Lung (tissue), 17 donors: ENCODE measurements at places on chromosomes 7 and 10. TPM values are rescaled to one million over a fixed set of nuclear protein-coding genes. Genes with fewer than 3 reads are reported as not detected.

Gene CDNF
- total RNA-seq = 3.1 TPM

DNA sequence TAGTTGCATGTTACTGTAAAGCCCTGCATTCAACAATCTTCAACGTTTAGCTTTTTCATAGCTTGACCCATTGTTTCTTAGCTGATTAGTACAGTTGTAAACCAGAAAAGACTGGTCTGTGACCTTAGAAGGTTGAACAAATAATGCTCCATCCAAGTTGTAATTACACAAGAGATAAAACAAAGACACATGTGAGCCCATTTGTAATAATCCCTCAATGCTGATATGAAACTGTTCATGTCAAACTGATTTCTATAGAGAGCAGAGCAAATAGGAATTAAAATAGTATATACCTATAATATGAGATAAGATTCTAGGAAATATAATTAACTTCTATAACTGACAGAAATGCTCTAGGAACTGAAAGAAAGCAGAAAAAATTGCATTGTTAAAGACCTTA is 94.7 kb upstream of the SLC25A13 start:
- DNase-seq = no peak

DNA sequence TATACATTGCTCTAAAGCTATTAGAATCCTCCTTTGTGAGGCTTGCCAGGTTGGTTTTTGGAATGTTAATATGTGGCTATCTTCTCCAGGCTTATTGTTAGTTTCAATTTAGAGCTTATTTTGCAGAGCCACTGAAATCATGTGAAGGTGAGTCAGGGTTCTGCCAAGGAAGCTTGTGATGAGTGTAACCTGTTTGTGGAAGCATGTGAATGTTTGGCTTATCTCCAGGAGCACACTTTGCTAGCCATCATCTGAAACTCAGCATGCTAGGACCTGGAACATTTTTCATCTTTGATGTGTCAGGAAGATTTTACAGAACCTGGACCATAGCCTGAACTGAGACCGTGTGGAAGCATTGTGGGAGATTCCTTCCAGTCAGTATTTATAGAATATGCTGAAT is 197.3 kb downstream of the PPP1R9A start:
- DNase-seq = no peak

DNA sequence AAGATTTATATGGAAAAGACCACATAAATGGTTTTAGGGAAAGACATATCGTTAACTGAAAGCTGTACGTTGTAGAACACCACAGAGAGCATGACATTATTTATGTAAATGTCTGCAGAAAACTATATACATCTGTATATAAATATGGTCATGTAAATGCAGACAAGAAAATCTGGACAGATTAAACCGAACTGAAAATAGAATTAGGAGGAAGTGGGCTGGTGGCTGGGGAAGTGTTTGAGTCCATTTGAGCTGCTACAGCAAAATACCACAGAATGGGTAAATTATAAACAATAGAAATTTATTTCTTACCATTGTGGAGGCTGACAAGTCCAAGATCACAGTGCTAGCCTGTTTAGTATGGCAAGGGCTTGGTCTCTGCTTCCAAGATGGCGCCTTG is 56.3 kb upstream of the USP6NL start:
- DNase-seq = no peak

Gene CLDN4
- total RNA-seq = 169 TPM

DNA sequence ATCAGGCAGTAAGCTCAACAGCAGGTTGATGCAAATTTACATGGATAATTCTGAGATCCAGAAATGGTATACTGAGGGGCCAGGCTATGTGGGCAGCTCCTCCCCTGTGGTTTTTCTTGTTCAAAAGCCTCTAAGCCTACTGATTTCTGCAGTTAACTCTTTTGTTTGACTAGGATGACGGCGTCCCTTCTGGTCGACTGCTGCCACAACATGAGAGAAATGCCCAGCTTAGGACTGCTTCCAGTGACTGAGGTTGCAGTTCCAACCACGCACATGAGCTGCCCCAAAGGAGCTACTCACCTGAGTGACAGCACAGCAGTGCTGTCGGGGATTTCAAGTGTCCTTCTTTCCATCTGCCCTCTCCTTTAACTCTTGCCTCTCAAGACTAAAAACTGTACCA is 973.0 kb upstream of the GHITM start:
- DNase-seq = peak; percentile 50

GRCh38 chr10:46293832-46294640 is 7.2 kb downstream of the ANTXRL start:
- DNase-seq = no peak

DNA sequence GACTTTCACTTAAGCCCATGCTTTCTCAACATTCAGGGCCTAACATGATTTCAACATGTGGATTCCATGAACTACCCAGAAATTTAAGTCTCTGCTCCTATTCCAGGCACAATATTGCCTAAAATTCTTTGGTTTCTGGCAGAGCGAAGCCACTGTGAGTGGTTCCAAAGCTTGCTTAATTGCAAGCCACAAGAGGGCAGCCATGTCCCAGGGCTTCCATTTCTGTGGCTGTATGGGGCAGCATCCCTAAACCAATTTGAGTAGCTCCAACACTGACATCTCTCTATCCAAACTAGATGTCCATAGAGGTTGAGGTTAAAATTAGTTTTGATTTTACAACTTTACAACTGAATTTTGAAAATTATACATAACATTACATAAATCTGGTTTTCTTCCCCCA is 56.3 kb upstream of the MDFIC start:
- DNase-seq = peak; percentile 32

Gene FFAR4
- total RNA-seq = 4.7 TPM

Gene AKR1B1
- total RNA-seq = 27.0 TPM

- DNase-seq = no peak
Measured at GRCh38 chr7:102468478-102469350, 3.9 kb downstream of the LRWD1 start.

Gene POM121C
- 37.4 TPM for total RNA-seq

Gene CCM2
- 46.9 TPM for total RNA-seq

- DNase-seq = no peak
Measured at GRCh38 chr10:47379445-47379785, 4.7 kb downstream of the ZNF488 start.

- no peak for DNase-seq
Measured at GRCh38 chr10:132655735-132656134, 118.1 kb downstream of the INPP5A start.

Gene RASSF4
- 44.3 TPM for total RNA-seq

DNA sequence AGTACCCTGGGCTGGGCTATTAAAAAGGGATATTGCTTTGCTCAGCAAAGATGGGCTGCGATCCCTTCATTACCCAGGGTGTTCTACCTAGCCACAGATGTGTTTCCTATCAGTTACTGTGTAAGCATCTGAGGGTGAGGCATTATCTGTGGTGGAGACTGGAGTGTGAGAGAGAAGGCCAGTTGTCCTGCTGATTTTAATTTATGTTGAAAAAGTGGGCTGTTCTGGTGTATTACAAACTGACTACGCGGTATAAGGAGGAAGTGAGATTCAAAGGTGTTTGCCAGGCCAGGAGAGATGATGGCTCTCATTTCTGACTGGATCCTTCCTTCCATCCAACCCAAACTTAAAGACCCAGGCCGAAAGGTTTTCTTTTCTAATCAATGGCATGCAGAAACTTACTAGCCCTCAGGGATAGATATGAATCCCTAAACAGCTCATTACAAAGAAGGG is 7.6 kb downstream of the TCF7L2 start:
- no peak for DNase-seq

Gene GNG11
- 31.8 TPM for total RNA-seq

- DNase-seq = peak; percentile 56
Measured at GRCh38 chr10:3720228-3721019, 64.6 kb downstream of the KLF6 start.

- DNase-seq = peak; percentile 94
Measured at GRCh38 chr7:23471106-23471859, 992 bp upstream of the IGF2BP3 start.

DNA sequence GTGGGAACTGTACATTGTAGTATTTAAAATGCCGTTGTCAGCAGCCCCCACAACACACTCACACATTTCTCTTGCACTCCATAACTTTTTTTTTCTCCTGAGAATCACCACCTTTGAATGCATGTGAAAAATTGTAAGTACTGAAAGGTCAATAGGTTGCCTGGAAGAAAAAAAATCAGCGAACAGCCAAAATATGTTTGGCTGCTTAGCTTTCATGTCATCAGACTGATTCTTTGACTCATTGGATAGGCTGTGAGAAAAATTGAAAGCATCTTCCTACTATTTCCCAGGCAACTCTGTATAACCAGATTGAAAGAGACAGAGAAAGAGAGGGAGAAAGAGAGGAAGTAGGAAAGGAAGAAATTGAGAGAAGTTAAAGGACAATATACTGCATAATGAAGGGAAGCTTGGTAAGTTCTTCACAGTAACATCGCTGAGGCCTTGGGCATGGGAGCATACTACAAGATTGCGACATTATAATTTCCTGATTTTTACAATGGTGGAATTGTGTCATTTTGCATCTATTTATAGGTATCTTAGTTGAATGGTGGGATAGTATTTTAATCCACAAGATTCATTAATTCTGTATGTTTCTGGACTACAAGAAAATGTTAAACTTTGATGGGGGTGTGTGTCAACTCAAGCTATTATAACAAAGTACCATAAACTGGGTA is 249.3 kb upstream of the KCND2 start:
- DNase-seq = peak; percentile 18

DNA sequence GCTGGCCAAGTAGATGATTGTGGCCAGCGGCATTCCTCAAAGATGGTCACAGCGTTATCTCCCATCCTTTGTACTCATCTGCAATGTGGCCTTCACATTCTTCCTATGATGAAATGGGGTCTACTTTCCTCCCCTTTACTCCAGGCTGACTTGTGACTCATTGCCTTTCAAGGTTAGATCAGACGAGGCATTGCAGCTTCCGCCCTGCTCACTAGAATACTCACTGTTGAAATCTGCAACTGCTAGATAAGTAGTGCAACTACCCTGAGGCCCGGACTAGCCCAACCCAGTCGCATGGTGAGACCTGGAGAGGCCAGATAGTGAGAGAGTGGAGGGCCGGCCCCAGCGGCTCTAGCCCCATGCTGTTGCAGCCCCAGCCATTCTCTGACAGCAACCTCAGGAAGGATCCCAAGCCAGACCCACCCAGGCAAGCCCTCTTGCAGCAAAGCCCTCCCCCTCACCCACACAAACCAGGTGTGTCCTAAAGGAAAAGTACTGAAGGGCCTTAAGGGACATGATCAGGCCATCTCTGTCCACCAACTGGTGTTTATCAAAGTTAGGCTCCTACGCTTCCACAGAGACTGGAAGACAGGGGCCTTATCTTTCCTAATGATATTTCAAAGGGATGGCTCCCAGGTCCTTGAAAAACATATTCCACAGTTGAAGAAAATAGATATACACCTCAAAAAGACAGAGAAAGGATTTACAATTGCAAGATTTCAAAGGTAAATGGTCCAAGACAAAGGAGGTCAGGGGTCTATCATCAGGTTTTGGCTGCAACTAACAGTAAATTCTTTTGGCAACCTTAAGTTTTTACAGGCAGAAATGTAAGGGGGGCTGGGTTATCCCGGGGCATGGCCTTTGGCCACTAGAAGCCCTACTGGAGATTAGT is 107.2 kb upstream of the TRIM24 start:
- no peak for DNase-seq

Gene AKR1C2
- 1.8 TPM for total RNA-seq

DNA sequence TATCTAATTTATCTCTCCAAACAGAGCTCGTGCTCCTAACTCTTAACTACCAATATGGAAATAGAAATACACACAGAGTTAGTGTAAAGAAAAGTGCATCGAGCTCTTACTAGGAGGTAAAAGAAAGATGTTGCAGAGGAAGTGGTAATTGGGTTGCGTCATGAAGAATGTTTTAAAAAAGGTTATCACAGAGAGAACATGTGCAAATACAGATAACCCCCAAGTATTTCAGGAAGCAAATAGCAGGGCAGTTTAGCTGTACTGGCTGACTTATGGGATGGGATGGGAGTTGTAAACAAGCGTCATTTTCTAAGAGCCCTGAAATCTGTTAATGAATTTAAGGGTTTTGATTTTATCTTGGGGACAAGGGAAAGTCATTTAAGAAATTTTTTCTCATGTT is 153.9 kb downstream of the AGMO start:
- DNase-seq = no peak

DNA sequence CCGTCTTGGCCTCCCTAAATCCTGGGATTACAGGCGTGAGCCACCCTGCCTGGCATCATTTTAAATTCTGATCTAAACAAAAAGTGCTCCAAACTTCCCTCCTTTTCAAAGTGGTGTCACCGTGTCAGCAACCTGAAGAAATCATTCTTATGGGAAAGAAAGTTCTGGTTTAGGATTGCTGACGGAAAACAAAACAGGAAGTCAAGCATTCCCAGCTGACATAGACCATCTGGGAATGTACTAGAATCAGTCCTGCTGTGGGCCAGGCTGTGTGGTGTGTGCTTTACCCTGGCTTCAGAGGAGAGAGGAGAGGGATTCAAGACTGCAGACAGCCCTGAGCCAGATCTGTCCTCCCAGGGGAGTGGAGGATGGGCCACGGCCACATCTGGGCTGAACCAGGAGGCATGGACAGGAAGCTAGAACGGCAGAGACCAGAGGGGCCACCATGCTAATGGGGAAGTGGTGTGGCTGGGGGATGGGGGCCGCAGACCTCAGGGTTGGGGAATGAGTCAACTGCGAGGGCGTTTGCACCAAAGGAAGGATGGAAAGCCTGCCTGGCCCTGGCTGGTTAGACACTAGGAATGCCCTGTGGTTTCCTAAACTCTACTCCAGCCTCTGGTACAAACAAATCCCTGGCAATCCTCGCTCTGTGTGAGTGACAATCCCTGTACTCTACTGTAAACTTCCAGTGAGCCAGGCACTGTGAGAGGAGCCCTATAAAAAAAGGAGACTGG is 16.7 kb upstream of the CLIP2 start:
- DNase-seq = peak; percentile 95

GRCh38 chr10:100728928-100729861 is 16.2 kb upstream of the PAX2 start:
- peak; percentile 70 for DNase-seq

DNA sequence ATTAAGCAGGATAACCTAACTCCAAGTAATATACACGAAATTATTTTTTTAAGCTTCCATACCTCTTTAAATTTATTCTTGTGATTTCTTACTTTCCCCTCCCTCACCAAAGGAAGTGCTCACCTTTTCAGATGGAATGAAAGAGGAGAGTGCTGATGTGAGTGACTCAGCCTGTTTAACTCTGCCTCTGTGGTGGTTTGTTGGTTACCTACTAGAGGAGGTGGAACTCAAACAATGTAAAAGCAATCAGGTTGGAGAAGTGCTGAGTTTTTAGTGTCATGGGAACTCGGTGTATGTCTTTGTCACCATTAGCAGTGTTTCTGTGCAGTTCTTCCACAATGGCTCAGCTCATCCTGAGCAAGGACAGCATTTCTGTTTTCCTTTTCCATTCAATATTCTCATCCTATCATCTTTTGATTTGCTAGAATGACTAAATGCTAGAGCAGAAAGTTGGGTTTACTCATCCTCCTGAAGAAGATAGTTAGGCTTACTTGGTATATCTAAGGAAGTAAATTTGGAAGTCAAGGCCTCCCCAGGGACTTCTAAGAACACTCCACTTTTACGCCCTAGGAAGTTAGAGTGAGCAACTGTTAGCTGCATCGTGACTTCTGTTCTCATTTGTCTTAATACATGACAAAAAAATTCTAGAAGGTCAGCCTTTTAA is 6.0 kb downstream of the ADD3 start:
- no peak for DNase-seq

Gene ARMC10
- total RNA-seq = 33.6 TPM

Gene PAX4
- total RNA-seq = not detected
